AG04450 (cell line): ENCODE measurements at places on chromosomes 6 and 20.
A peak's percentile ranks its signal among the peaks of the same experiment; 100 is the strongest.

DNA sequence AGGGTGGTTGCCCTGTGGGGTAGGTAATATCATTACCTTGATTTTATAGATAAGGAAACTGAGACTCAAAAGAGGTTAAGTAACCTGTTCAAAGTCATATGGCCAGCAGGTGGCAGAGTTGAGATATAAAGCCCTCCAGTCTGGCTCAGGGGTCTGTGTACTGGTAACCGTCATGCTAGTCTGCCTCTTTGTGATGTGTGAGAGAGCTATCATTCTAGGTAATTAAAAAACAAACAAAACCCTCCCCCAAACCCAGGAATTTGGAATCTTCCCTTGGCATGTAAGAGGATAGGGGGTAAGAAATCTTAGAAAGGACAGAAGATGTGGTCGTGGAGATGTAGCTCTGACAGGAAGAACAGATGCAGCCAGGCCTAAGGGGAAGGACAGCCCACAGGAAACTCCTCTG lies 206.0 kb downstream of the CDC5L start:
- DNase-seq, result peak; percentile 26

GRCh38 chr6:27293436-27294098 lies 18.5 kb downstream of the POM121L2 start:
- no peak for DNase-seq

DNA sequence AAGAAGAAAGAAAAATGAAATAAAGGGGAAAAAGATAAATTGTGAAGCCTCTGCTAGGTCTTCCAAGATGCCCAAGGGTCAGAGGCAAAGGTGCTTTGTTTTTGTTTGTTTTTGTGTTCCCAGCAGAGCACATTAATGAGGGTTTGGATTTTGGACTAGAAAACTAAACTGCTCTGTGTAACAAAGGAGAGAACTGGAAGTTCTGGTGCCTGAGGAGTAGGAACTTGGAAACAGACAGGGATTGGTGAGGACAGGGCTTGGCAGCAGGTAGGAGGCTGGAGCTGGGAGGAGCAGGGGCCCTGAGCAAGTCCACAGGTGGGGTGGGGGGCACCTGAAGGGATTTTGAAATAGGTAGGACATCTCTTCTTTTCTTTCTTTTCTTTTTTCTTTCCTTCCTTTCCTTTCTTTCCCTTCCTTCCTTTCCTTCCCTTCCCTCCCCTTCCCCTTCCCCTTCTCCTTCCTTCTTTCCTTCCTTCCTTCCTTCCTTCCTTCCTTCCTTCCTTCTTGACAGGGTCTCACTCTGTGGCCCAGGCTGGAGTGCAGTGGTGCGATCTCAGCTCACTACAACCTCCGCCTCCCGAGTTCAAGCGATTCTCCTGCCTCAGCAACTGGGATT lies 15.3 kb upstream of the ABRACL start:
- DNase-seq, result no peak

- DNase-seq, result peak; percentile 56
These were observed 4.4 kb downstream of the TRMT6 start for GRCh38 chr20:5945963-5946362.

- DNase-seq, result no peak
These were observed 31.5 kb downstream of the POM121L2 start for GRCh38 chr6:27280540-27281000.

DNA sequence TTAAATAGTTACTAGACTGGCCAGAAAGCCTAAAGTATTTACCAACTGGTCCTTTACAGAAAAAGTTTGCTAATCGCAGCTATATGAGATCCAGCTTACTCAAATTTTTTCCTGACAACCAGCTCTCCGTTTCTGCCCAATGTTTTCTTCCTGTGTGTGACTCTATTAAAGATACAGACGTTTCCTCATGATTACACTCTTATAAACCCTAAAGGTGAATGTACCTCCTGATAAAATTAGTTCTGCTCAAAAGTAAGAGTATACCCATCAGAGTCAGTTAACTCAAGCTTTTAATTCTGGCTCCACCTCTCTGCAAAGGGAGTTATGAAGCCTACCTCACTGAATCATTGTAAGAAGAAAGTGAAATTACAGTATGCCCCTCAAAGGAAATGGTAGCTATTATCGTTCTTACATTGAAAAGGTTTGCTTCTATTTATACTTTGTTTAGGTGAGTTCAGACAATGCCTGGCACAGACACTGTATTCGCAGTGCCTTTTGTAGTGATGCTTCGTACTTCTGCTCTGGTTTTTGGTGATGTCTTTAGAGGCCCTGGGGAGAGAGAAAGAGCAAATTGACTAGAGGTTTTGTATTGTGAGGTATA lies 10.2 kb upstream of the MROH8 start:
- DNase-seq, result no peak

- DNase-seq, result peak; percentile 72
These were observed 175.1 kb upstream of the JAG1 start for GRCh38 chr20:10848810-10849370.

DNA sequence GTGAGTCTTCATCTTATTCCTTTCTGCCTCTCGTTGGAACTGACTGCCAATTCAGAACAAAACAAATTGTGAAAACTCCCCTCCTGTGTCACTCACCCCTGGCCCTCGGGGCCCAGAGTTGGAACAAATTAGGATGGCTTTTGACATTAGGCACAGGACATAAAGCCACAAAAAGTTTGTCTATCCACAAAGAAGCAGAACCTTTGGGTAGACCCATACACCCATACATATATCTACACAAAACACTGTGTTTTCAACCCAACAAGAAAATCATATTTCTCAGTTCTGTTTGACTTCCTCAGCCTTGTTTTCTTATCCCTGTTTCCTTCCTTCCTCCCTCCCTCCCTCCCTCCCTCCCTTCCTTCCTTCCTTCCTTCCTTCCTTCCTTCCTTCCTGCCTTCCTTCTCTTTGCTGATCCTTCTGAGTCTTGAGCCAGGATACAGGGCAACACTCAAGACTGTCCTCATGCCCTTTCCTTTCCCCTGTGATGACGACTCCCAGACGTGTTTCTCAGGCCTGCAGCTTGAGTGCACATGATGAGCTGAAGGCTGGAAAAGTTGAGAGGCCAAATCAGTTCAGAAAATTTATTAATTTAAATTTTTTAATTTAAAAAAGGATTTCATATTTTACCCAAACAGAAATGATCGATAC lies 41.7 kb upstream of the NKX2-2 start:
- no peak for DNase-seq

GRCh38 chr6:27977387-27977786 lies 20.3 kb downstream of the OR2B6 start:
- no peak for DNase-seq

GRCh38 chr6:164121527-164121926 lies 707.0 kb downstream of the QKI start:
- DNase-seq, result no peak

GRCh38 chr20:20864351-20865096 lies 152.1 kb upstream of the RALGAPA2 start:
- DNase-seq, result no peak

- no peak for DNase-seq
These were observed 133.2 kb downstream of the SLC16A10 start for GRCh38 chr6:111220383-111221031.

- no peak for DNase-seq
These were observed 39.2 kb upstream of the CDKN1A start for GRCh38 chr6:36639171-36639808.

DNA sequence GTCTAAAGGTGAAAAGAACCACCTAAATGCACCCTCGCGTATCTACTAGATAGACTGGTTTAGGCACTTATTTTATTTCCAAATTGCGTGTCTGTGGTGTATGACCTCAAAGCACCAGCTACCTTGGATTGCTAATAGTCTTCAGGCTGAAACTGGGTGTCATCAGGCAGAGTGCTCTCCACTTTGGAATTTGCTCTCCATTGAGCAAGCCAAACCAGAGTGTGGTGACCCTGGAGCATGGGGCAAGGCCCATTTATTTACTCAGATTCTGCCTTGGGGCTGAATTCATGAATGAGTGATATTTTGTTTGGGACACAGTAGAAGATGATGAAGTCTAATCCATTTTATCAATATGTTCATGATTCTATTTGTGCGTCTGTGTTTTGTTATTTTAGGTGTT lies 812.8 kb upstream of the SLC35B3 start:
- no peak for DNase-seq

GRCh38 chr20:53428996-53429395 lies 164.6 kb downstream of the ZNF217 start:
- DNase-seq, result no peak

GRCh38 chr6:156984178-156984738 lies 207.1 kb downstream of the ARID1B start:
- DNase-seq, result no peak

GRCh38 chr20:39913274-39913673 lies 775.8 kb downstream of the MAFB start:
- no peak for DNase-seq

DNA sequence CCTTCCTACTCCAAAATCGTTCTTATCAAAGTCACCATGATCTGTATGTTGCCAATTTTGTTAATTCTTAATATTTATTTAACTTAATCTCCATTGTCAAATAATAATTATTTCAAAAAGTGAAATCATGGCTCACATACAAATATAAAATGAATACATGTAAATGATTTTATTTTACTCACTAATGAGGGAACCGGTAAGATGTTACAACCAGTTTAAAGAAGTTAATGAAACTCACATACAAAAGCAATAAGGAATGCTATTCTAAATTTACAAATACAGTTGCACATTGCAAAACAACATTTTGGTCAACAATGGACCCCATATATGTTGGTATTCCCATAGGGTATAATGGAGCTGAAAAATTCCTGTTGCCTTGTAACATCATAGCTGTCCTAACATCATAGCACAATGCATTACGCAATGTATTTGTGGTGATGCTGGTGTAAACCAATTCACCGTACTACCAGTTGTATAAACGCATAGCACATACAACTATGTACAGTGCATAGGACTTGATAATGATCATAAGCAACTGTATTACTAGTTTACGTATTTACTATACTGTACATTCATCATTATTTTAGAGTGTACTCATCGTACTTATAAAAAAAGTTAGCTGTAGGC lies 6.5 kb upstream of the SLC22A16 start:
- no peak for DNase-seq

DNA sequence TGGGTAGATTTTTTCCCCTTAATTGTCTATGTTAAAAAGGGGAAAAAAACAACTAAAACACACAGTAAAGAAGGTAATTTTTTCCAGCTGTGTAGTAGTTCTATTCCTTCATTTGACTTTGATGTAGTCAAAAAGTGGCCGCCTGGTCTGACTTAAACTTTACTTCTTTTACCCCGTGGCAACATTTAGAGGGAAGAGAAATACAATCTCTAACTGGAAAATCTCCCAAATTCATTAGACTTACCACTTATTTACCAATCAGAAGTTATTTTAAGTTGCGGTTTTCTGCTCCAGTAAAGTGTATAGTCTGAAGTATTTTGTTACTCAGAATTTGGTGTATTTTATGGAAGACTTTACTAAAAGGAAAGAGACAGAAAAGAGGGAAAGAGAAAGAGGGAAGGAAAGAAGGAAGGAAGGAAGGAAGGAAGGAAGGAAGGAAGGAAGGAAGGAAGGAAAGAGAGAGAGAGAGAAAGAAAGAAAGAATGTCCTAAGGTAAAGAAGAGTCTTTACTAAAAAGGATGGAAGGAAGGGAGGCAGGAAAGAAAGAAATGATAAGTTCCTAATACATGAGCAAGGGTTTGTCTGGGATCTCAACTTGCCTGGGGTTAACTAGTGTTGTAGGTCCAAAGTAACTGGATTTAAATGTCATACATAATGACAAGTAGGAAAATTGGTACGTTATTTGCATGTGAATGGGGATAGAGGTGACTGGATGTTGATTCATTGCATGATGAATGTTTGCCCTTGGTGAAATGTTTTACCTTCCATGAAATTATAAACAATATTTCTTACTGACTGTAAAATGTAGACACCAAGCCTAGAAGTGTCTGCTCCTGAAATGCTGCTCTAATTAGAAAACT lies 135.1 kb downstream of the SAMD5 start:
- DNase-seq, result no peak

- DNase-seq, result no peak
These were observed 6.3 kb downstream of the ZMYND8 start for GRCh38 chr20:47350181-47350550.

DNA sequence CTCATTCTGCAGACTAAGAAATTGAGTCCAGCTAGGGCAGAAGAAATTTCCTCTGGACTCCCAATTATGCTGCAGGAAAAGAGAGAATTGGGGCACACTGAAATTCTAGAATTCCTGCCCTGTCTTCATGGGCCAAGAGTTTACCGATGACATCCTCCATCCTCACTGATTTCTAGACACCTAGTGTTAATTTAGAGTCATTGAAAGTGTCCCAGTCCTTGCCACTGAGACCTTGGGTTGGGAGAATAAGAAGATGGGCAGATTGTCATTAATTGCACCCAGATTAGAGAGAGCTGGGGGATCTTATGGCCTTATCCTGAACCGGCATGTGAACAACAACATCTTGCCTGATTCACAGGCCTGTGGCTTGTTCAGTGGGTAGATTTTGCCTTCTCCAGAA lies 29.0 kb downstream of the ANGPT4 start:
- no peak for DNase-seq

GRCh38 chr20:62728028-62728780 lies 19.6 kb downstream of the NTSR1 start:
- no peak for DNase-seq

GRCh38 chr6:82589509-82590206 lies 226.0 kb downstream of the TPBG start:
- DNase-seq, result peak; percentile 4

- no peak for DNase-seq
These were observed 1.1 kb upstream of the RPS6KA2 start for GRCh38 chr6:166627875-166628801.

- no peak for DNase-seq
These were observed 46.8 kb downstream of the EYA2 start for GRCh38 chr20:46941404-46941803.

DNA sequence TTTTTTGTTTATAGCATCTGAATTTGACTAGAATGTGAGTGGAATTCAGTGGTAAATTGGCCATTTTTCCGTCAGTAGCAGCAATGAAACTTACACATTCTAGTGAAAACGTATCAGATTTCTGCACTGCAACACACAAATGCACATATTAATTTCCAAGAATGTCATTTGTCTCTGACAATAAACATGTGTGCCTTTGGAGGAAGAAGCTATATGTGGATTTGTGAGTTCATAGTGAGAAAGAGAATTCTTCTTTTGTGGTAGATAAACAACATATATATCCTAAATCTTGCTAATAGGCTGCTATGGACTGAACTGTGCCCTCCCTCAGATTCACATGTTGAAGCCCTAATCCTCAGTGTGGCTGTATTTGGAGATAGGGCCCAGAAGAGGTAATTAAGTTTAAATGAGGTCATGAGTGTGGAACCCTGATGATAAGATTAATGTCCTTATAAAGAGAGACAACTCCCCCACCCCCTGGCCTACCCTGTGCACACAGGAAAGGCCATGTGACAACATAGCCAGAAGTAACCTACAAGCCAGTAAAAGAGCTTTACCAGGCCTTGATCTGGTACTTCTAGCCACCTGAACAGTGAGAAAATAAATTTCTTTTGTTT lies 200.2 kb upstream of the EYA4 start:
- no peak for DNase-seq
